ENCODE measurements at places on chromosomes 5 and 9. TPM values are rescaled to one million over a fixed set of nuclear protein-coding genes. Genes with fewer than 3 reads are reported as not detected.

GRCh38 chr9:135410831-135411473, 68.6 kb upstream of the PPP1R26 start:
- DNase-seq, result no peak

- DNase-seq, result no peak
These were observed 19.1 kb downstream of the OXCT1 start for GRCh38 chr5:41851116-41851515.

DNA sequence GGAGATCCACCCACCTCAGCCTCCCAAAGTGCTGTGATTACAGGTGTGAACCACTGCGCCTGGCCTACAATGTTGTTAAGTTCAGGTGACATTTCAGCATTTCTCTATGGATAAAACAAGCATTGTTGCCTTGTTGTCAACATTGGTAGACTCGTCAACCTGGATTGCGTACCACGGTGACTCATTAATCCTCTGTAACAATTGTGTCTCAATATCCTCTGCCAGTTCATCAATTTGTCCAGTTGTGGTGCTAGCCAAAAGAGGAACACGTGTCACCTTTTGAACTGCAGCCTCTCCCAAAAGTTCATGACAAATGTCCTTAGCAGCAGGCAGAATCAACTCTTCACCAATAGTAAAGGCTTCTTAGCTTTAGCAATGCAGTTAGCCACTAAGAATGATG, 46.3 kb upstream of the LARP1 start:
- peak; percentile 12 for DNase-seq

The BAAT gene
- total RNA-seq, result not detected

The INSL4 gene
- total RNA-seq, result not detected
